ENCODE measurements at places on chromosomes 6 and 20.

- no peaks in the 10 kb centered on the region for H3K27me3 ChIP-seq
- no peak overlapping the region for H3K27ac ChIP-seq
- H3K36me3 ChIP-seq: no peaks in the 10 kb centered on the region
- H3K4me1 ChIP-seq: no peaks in the 10 kb centered on the region
- H3K4me3 ChIP-seq: no peak overlapping the region
- DNase-seq: no peak
Measured at GRCh38 chr6:139427199-139427598, 52.8 kb upstream of the CITED2 start.

GRCh38 chr6:12950976-12951375 is 234.4 kb downstream of the PHACTR1 start:
- no peak for DNase-seq
- H3K36me3 ChIP-seq: no peaks in the 10 kb centered on the region
- no peak overlapping the region for H3K27ac ChIP-seq

DNA sequence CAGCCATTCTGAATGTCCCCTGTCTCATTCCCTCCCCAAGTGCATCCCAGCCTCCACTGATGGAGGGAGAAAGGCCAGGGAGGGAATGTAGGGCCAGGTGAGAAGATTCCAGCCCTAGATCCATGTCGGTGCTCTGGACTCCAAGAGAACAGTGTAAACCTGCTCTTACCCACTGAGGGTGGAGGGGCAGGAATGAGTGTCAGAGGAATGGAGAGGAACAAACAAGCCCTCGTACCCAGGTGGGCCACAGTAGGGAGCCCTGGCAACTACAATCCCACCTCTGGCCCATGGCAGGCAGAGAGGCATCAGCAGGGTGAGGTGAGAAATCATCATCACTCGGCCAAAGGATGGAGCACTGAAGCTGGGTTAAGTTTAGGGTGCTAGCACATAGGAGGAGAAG is 54.6 kb downstream of the STAU1 start:
- DNase-seq: no peak
- H3K4me1 ChIP-seq: no peaks in the 10 kb centered on the region
- H3K27me3 ChIP-seq: no peaks in the 10 kb centered on the region

- H3K4me1 ChIP-seq: peaks cover 21% of the 10 kb centered on the region
- H3K36me3 ChIP-seq: no peaks in the 10 kb centered on the region
- no peak for DNase-seq
- no peak overlapping the region for H3K4me3 ChIP-seq
Measured at GRCh38 chr6:157980288-157981131, 1.2 kb upstream of the SYNJ2 start.

DNA sequence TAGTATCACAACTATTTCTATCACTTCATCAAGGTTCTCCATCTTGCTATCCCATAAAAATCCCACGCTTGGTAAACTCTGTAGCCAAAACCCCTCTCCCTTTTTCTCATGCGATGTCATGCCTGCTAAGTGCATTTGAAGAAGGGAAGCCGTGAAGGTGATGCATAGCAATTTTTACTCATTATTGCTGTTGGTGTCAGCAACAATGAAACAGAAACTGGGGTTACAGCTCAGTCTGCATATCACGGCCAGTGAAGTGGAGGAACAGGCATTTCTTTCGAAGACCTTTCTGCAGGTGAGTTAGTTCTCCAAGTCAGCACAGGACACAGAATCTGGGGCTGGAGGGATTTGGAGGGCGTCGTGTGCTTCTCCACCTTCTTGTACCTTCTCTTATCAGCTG is 5.8 kb downstream of the UNC93A start:
- H3K27ac ChIP-seq: no peak overlapping the region
- H3K4me1 ChIP-seq: no peaks in the 10 kb centered on the region
- no peak overlapping the region for H3K4me3 ChIP-seq
- no peaks in the 10 kb centered on the region for H3K36me3 ChIP-seq

DNA sequence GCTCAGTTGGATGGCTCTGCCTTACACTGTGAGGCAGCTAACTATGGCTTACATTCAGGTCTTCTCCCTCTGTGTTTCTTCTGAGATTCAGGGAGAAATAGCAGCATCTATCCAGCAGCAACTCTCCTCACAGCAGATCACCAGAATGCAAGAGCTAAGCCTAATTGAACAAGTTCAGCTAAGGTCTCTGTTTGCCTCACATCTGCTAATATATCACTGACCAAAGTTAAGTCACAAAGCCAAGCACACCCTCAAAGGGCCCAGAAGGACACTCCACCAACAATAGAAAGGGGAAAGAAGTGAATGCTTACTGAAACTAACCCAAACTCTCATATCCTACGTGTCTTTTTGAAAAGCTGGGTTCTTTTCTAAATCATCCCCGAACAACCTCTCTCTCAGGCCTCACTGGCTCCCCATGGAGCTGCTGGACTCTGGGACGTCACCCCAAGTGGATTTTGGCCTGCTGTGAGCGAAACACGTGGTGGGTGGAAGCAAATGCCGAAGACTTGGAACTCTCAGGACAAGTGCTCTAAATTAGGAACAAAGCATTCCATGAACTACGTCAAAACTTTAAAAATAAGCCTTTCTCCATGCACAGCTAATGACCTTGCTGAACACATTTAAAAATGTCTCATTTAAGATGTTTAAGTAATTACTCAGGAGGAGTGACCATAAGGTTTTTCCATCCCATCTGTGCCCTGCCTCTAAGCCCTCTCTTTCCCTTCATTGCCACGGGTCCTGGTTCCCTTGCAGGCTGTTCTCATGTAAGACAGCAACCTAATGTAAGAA is 167.5 kb upstream of the PLCB4 start:
- H3K4me3 ChIP-seq: no peak overlapping the region
- DNase-seq: no peak
- no peaks in the 10 kb centered on the region for H3K4me1 ChIP-seq
- H3K36me3 ChIP-seq: no peaks in the 10 kb centered on the region
- H3K27ac ChIP-seq: no peak overlapping the region

DNA sequence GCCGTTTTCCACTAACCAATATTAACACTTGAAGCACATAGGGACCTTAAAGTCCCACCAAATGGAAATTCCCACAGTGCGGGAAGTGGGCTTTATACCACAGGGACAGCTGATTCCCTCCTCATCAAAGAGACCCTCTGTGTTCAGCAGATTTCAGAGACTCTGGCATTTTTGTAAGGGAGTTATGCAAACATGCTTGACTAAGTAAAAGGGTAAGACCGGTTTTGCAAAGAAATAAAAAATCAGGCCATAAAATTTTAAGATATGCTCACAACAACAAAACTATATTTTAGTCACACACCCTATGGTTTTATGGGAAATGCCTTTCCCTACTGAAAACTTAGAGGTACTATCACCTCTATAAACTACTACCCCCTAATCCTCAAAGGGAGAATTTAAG is 45.4 kb upstream of the SPTLC3 start:
- peaks cover 3% of the 10 kb centered on the region for H3K4me1 ChIP-seq
- H3K27me3 ChIP-seq: no peaks in the 10 kb centered on the region
- H3K27ac ChIP-seq: no peak overlapping the region
- DNase-seq: no peak
- no peaks in the 10 kb centered on the region for H3K36me3 ChIP-seq

- H3K27me3 ChIP-seq: no peaks in the 10 kb centered on the region
- DNase-seq: no peak
- H3K36me3 ChIP-seq: no peaks in the 10 kb centered on the region
- H3K4me1 ChIP-seq: no peaks in the 10 kb centered on the region
Measured at GRCh38 chr6:16591396-16592222, 169.7 kb downstream of the ATXN1 start.

- DNase-seq: no peak
- no peak overlapping the region for H3K27ac ChIP-seq
- peaks cover 6% of the 10 kb centered on the region for H3K4me1 ChIP-seq
- H3K4me3 ChIP-seq: no peak overlapping the region
- H3K27me3 ChIP-seq: no peaks in the 10 kb centered on the region
- no peaks in the 10 kb centered on the region for H3K36me3 ChIP-seq
Measured at GRCh38 chr6:35310265-35310831, 12.7 kb downstream of the DEF6 start.

DNA sequence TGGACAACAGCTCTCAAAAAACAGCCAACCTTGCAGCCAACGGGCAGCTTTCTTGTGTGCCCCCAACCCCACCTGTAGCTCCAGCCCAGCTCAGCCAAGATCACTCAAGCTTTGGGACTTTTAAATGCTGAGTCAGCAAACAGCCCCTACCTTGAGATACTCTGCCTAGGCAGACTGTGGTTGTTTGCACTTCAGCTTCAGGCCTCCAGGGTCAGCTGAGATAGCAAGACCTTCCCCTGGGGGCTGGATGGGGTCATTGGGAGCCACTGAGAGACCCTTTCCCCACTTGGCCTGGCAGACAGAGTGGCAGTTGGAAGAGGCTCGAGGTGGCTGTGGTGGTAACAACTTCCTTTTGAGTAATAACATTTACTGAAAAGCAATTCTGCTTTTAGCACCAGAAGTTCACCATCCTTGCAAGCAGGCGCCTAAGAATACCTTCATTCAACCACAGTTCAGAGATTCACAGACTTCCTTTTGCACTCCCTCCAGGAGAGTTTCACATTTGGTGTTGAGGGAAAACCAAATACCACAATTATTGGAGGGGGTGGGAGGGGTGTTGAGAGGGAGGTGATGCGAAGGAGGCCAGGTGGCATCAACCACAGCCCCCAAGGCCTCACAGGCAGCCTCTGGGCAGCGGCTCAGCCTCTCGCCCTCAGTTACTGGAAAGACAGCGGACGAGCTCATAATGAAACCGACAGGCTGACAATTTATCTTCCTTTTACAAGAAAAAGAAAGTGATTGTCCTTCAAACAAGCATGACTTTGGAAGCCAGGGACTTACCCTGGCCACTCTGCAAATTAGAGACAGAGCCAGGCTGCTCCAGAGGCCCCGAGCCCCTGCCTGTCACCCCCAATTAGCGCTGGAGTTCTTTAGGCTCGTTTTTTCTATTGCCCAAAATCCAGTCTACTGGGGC is 148.1 kb downstream of the CEBPB start:
- H3K27me3 ChIP-seq: peaks cover 5% of the 10 kb centered on the region
- no peaks in the 10 kb centered on the region for H3K4me1 ChIP-seq
- no peak for DNase-seq
- no peak overlapping the region for H3K27ac ChIP-seq

- peaks cover 29% of the 10 kb centered on the region for H3K27me3 ChIP-seq
- H3K4me1 ChIP-seq: peaks cover 6% of the 10 kb centered on the region
- H3K36me3 ChIP-seq: no peaks in the 10 kb centered on the region
- no peak overlapping the region for H3K27ac ChIP-seq
Measured at GRCh38 chr20:25859649-25860530, 163.2 kb upstream of the ZNF337 start.
